Hematopoietic multipotent progenitor cell (in vitro differentiated cells): ENCODE measurements at places on chromosomes 1 and 21. TPM values are rescaled to one million over a fixed set of nuclear protein-coding genes. Genes with fewer than 3 reads are reported as not detected.

S100A16 gene
- total RNA-seq = 1.1 TPM

LCE1F gene
- not detected for total RNA-seq

COL9A2 gene
- 1.1 TPM for total RNA-seq

CELF3 gene
- total RNA-seq = not detected

LGR6 gene
- 0.54 TPM for total RNA-seq

GPATCH4 gene
- 11.8 TPM for total RNA-seq

SELL gene
- total RNA-seq = 339 TPM

AADACL3 gene
- total RNA-seq = not detected

DISP3 gene
- total RNA-seq = under 0.01 TPM

ATP1A4 gene
- total RNA-seq = under 0.01 TPM

- no peak for DNase-seq
These were observed 114.5 kb downstream of the CACHD1 start for GRCh38 chr1:64584479-64584878.

- DNase-seq = no peak
These were observed 11.2 kb downstream of the THEMIS2 start for GRCh38 chr1:27883536-27883935.

- peak; percentile 80 for DNase-seq
These were observed 22.9 kb upstream of the LDLRAP1 start for GRCh38 chr1:25520446-25521061.

DNA sequence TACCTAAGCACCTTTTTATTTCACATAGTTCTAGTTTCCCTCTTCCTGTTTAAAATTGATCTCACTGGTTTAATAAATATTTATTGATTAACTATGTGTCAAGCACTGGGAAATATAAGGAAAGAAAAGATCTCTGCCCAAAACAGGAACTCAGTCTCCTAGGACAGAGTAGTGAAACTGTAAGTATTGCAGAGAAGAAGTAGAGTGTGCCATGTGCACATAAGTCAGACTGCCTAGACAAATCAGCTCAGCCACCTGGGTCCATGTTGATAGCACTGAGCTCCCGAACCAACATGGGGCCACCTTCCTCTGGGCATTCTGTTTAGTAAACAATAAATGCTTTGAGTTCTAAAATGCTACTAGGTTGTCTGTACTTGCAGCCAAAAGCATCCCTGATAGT, 9.8 kb upstream of the SSX2IP start:
- no peak for DNase-seq

DNA sequence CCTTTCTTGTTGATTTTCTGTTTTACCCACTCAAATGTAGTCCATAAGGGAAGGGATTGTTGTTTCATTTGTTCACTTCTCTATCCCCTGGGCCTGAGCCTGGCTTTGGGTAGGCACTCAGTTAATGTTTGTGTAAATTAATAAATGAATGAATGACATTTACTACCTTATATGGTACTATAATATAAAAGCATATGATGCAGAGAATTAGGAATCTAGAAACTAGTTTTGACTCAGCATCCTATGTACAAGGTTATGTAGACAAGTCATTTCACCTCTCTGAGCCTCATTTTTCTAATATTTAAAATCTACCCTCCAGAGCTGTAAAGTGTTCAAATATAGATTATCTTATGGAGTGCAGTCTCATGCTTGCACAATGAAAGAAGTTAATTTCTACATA, 68.9 kb upstream of the S1PR1 start:
- no peak for DNase-seq

DNA sequence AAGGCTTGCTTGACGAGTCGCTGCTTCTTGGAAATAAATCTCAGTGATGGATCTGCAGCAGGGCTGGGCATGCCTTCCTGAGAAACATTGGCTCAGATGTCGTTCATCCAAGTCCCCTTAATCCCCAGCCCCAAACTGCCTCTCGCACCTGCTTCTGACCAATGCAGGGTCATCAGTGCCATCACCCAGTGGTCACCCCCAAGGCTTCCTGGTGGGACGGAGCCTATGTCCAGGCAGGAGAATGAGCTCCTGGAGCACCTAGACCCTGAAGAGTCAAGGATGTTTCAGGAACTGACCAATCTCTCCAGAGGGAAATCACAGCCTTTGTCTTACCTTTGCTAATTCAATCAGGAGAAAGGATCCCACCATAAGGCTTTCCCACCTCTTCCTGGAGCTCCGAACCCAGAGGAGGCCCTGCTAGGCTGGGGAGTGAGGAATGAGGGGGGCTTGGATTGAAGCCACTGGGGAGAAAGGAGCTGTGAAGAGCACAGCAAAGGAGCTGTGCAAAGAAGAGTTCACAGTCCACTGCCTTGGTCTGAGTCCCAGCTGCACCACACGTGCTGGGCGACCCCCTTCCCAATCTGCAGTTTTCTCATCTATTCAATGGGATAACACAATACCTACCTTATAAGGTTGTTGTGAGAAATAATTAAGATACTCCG, 416.1 kb downstream of the NPHP4 start:
- no peak for DNase-seq

DNA sequence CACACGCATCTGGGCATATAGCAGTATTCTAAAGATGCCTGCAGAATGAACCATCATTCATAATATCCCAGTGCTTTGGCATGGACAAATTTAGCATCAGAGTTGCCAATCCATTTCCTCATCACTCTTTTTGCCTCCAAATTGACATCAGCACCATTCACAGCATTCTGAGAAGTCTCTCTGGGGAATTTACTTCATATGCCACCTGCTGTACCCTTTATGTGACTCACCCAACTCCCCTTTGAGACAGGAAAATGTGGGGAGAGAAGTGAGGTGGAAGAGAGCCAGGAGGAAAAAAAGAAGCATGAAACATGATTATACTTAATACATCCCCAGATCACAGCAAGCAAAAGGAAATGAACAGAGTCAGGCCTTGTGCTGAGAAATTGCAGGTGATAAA, 37.4 kb downstream of the RAB3B start:
- no peak for DNase-seq

DNA sequence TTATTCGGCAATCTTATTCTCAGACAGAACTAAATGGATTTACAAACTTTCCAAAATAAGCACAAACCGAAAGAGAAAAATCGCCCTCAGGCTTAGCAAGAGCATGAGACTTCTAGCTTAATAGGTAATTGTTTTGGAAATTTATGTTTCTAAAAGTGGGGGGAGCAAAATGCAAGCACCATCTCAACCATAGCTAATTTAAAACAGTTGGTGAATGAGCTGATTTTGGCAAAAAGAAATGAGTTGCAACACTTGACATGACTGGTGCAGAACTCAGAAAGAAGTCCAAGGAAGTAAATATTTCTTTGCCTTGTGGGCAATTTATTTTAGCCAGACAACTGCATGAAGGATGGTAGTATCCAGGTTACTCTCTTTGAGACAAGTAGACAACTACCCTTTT, 71.5 kb upstream of the PTGFR start:
- no peak for DNase-seq

DNA sequence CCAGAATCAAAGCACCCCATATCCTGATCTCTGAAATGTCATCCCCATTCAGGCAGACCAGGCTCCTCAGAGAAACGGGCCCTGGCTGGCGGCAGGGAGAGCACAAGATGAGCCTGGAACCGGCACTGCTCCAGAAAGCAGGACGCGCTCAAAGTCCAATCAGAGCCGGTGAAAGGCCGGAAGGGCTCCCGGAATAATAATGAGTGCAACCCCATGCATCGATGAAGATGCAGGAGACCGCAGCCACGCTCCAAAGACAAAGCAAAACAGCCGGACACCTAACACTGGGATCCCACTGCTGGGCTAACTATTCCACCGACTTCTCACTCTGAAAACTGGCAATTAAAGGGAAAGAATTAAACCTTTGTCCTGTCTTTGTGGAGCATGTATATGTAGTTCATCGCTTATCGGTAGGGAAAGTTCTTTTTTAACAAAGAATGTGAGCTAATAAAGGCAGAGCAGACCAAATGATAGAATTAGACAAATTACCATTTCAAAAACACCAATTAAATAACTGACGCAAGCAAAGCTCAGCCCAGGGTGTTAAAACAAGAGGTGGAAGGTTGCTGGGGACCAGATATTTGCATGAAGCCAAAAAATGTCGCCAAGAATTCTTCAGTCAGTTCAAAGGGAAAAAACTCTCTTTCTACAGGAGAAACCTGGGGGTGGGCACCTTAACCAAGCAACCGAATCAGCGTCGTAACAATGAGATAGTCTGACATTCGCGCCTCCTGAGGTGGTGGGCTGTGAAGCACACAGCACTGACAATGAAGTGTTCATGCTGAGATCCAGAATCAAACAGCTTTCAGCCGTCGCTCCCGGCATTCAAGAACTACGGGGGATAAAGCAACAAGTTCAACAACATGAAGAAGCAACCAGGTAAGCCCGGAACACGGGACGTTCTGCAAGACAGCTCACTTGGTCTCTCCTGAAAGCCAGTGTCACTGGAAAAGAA, 95.2 kb downstream of the NPHP4 start:
- DNase-seq = no peak

GRCh38 chr1:41329662-41330587, 31.3 kb upstream of the FOXO6 start:
- no peak for DNase-seq

DNA sequence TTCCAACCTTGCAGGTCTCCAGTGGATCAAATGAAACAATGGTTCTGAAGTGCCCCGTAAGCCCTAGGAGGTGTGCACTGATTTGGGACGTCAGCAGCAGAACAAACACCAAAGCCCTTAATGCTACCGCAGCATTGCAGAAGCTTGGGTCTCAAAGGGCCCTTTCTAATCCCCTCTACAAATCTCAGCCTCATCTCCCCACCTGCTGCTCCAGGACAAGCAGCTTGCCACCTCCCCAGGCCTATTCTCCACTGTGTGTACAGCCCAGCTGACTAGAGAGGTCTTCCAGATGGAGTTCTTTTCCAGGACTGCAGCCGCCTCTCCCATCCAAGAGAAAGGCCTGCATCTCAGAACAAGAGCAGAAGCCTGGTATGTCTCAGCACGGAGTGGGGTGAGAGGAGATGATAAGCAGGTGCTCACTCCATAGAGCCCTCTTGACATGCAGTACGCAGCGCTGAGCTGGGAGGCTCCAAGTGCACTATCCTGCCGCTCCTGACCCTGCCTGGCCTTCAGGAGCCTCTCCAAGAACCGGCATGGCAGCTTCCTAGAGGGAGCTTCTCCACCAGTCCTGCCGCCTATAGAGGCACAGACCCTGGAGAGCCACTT, 46.3 kb downstream of the MRPL37 start:
- no peak for DNase-seq

- no peak for DNase-seq
These were observed 33.0 kb downstream of the NTPCR start for GRCh38 chr1:232983375-232983774.

- DNase-seq = no peak
These were observed 14.6 kb upstream of the TGFBR3 start for GRCh38 chr1:91900562-91900961.

- DNase-seq = no peak
These were observed 36.0 kb downstream of the KRTAP10-1 start for GRCh38 chr21:44503901-44504399.

GRCh38 chr1:216653001-216653400, 70.2 kb downstream of the ESRRG start:
- DNase-seq = no peak

- no peak for DNase-seq
These were observed 9.8 kb downstream of the DISP1 start for GRCh38 chr1:222824641-222825040.

GRCh38 chr1:96222701-96223100, 498.9 kb upstream of the PTBP2 start:
- no peak for DNase-seq

DNA sequence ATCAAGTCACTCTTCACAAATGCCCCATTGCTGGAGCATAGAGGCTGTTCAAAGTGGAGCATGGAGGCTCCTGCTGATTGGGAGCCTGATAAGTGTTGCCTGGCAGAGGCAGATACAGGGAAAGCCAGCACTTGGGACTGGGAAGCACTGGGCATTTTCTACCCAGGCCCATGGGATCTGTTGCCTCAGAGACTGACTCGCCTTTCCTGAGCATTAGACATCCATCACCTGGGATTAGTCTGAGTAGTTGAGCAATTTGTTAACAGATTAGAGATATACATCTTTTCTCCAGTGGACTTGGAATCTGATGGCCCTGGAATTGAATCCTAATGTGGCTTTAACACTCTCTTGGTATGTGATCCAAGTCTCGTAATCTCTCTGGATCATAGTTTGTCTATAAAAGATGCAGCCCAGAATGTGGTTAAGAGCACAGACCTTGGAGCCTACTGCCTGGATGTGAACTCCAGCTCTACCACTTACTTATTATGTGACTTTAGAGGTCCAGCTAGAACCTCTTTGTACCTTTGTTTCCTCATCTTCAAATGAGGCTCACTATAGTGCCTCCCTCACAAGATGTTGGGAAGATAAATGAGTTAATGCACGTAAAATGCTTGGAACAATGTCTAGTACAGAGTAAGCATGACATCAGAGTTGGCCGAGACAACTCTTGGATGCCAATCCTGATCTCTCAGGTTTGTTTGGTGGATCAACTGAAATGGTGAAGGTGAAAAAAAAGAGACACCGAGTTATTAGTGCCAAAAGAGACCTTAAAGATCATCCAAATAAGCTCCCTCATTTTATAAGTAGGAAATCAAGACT, 38.3 kb upstream of the NRDC start:
- no peak for DNase-seq

DNA sequence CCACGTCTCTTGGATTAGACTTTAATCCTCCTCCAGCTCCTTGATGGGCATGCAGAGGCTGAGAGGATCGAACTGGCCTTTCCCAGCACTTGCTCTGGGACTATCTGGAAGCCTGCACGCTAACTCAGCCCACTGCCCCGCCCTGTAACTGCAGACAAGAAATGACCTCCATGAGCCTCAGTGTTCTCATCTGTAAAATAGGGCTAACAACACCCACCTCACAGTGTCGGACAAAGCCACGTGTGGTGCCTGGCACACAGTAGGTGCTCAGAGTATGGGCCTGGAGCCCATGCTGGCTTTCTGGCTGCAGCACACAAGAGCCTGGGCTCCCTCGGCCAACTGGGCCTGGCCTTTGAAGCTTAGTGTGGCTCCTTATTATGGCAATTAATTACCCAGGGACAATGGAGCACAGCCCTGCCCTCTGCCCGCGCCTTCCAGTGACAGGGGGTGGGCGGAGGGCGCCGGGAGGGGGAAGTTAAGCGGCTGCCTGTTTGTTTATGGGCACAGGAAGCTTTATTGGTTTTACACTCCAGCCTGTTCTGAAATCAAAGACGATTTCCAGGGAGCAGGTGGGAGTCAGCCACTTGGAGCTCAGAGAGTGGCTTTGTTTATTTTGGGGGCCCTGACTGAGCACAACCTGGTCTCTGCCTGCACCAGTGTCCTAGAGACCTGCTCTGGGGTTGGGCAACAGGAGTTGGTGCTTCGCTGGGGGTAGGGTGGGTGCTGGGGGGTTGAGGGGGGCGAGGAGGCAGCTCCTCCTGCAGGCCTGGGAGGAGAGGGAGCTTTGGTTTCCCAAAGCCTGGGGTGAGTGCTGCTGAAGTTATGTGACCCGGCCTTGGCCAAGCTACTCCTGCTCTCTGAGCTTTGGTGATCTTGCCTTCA, 31.0 kb downstream of the PAX7 start:
- no peak for DNase-seq

DNA sequence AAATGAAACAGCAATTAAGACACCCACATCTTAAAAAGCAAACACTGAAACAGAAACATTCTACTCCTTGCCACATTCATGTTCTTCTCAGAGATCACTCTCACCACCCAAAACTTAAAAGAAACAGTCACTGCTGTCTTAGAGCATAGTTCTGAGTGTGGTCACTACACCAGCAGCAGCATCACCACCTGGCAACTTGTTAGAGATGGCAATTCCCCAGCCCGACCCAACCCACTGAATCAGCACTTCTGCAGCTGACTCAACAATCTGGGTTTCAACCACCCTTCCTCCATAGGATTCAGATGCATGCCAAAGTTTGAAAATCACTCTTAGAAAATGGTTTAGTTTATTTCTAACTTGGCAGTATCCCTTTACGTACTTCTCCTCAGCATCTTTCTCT, 126.1 kb downstream of the CDC42BPA start:
- DNase-seq = peak; percentile 64
